Stimulated activated CD8-positive, alpha-beta memory T cell treated with anti-CD3 and anti-CD28 coated beads, Interleukin-15, amount 100 ng/mL, for 24 hours (primary cell): ENCODE measurements at places on chromosomes 12 and 14.

DNA sequence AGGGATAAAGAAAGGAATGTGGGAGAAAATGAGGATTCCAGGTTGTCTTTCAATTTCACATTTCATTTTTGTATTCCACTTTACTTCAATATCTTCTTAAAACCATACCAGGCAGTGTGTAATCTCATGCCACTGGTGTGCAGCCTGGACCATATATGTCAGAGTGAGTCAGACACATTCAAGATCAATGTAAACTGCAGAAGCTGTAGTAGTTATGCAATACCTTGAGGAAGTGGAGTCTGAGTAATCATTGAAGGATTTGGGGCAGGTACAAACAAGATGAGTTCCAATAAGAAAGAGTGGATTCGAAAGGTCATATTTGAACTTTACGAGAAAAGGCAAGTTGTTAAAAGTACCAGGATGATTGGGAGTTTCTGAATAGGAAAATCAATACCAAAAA lies 14.1 kb downstream of the PLCZ1 start:
- DNase-seq: no peak

- no peak for DNase-seq
Observed at GRCh38 chr12:4243091-4243490, 30.5 kb upstream of the CCND2 start.

- DNase-seq: no peak
Observed at GRCh38 chr12:31868965-31869364, 90.2 kb upstream of the RESF1 start.

DNA sequence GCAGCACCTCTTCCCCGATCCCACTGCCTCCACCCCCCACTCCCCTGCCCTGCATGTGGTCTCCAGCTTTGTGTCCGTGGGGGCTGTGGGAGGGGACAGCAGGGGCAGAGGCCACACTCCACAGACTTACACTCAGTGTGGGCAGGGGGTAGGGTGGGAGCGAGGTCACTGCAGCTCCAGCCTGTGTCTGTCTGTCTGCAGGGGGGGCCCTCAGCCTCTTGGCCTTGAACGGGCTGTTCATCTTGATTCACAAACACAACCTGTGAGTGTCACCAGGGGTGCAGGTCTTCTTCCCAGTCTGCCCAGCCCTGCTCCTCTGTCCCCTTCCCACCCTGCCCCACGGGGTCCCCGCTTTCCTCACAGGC lies 6.5 kb downstream of the NOC4L start:
- no peak for DNase-seq
